ENCODE measurements at places on chromosomes 2 and 18. TPM values are rescaled to one million over a fixed set of nuclear protein-coding genes. Genes with fewer than 3 reads are reported as not detected.
A peak's percentile ranks its signal among the peaks of the same experiment; 100 is the strongest.

OTOS gene
- not detected for total RNA-seq

- DNase-seq = peak; percentile 70
These were observed 2.6 kb upstream of the CYP26B1 start for GRCh38 chr2:72150157-72150860.

- DNase-seq = no peak
These were observed 185.4 kb downstream of the ZEB2 start for GRCh38 chr2:144334551-144334950.

DNA sequence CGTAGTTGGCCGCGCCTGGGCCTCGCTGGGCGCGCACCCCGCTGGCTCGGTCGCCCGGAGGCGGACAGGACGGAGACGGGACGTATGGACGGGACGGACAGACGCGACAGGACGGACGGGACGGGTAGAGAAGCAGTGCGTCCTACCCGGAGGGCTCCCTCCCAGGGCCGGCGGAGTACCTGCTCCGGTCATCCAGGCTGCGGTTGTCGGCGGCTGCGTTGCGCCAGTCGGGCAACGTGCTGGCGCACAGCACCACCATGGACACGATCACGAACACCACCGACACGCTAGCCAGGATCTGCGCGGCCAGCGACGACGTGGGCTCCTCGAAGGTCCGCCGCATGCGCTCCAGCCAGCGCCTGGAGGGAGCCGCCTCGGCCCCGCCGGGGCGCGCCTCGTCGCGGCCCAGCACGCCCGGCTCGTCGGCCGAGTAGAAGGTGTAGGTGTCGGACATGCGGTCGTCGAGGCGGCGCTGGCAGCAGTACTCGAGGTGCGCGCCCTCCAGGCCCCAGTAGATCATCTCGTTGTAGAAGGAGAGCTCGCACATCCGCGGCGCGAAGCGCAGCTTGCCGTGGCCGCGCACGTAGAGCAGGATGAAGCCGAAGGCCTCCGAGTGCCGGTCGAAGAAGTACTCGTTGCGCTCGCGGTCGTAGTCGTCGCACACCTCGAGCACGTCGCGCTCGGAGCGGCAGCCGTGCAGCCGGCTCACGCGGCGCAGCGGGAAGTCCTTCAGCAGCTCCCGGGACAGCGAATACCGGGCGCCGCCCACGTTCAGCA, 903 bp downstream of the KCNG3 start:
- no peak for DNase-seq

DNA sequence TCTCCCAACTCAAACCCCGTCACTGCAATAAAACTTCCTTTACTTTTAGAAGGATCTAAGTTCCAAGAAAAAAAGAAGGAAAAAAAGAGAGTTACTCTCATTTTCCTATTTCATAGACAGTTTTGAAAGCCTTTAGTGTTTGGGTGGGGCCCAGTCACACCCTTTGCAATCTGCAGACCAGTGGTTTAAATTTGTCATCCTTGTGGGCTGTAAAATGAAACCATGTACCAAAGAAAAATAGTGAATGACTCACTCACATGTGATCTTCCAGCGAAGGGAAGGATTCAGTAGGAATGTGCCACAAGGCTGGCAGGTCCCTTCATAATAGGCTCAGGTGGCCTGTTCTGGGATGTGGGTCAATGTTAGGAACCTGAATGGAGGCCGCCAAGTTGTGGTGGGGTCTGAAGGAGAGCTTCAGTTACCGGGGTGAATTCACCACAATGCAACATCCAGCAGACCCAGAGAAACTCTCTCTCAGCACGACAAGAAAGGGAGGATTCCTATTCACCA, 28.3 kb downstream of the ANXA4 start:
- no peak for DNase-seq

OSBPL6 gene
- total RNA-seq = 3.4 TPM

DNA sequence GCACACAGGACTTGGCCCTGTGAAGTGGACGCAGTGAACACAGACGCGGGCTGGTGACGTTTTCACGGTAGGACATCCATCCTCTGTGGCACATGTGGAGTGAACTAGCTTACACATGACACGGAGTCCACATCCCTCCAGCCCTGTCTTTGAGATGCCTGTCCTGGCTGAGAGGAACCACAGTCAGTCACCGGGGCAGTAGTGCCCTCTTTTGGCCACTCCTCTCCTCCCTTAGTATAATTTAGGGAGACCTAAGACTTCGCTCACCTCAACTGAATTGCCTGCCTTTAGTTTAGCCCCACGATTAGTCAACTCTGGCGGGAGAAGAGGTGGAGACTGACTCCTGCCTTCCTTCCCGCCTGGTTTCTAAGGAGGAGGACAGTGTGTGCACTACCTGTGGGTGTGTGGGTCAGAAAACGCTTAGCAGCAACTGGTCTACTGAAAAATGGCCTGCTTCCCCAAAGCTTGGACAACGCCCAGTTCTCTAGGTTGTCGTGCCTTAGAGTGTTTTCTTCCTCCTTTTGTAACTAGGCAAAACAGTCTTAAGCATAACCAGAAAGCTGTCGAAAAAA, 70.6 kb downstream of the MBP start:
- no peak for DNase-seq

DNA sequence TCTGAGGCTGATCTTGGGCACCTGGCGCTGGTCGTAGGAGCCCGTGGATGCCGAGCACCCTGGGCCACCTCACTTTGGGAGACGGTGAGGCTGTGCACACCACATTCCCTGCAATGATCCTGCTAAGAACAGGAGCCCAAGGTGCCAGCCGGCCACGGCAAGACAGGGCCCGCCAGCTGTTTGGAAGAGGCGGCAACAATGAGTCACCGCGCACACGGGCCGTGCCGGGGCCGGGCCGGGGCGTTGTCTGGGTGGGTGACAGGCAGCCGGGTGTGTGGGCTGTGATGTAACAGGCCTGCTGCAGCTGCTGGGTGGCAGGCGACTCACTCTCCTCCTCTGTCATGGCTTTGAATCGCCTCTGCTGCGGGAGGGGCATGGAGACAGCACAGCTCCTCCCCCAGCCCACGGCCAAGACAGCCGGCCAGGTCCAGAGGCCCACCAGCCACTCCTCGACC, 49.7 kb upstream of the ODC1 start:
- no peak for DNase-seq

DRC1 gene
- total RNA-seq = 0.30 TPM

- peak; percentile 82 for DNase-seq
These were observed 920 bp downstream of the GULP1 start for GRCh38 chr2:188292348-188293239.

DNA sequence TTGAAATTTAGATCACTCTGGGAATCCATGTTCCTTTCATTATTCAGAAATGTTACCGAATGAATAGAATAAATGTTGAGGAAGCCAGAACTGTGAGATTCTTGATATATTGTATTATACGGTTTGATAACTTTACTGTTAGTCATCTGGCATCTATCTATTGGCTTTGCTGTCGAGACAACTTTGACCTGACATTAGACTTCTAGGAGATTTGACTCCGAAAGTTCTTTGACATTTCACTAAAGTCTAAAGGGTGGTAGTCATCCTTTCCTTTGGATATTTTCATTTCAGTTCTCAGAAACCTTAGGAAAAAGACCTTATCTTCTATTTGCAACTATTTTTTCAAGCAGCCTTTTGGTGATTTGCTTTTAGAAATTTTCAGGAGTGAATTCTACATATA, 1.9 kb downstream of the BMPR2 start:
- DNase-seq = no peak

DNA sequence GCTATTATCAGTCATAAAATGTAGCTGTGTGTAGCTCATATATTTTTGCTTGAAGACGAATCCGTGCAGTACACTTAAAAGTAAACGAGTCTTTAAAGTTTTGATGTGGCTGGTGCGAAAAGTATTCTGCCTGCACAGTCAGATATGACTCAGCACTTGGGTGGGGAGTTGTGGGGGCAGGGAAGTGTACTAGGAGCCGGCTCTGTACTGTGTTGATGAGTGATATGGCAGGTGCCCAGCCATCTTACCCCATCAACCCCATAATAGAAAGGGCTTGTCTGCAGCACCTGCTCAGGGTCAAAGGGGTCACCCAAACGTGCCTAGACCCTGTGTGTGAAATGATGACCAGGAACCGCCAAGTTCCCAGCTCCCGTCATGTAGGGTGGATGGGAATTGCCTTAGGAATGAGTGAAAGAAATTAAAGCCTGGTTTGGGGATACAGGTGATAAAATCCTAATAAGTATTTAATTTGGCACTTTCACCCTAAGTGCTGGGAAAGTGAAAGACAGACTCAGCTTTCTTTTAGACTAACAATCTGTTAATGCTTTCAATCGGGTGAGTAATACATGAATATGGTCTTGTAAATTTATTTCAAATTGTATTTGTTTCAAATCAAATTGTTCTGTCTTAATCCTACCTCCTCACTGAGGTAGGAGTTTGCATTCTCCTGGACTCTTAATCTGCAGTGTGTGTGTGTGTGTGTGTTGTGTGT, 48.0 kb downstream of the BCL2L11 start:
- DNase-seq = no peak

DNA sequence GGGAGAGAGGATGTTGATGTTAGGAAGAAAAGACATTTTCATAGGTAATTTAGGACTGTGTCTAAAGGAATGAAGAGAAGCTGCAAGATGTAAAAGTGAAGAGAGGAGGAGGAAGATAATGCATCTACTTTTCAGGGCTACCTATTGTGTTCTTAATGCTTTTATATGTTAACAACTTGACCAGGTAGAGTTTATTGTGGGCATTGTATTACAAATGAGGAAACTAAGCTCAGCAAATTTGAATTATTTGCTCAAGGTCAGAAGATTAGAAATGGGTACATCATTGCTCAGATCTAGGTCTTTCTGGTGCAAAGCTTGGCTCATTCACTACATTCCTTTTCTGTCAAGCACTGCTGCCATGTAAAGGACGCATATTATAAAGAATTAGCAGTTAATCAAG, 441.7 kb downstream of the THSD7B start:
- no peak for DNase-seq

COL6A3 gene
- total RNA-seq = 84.5 TPM

PGAP1 gene
- 5.2 TPM for total RNA-seq

GRCh38 chr18:12248926-12249720, 5.0 kb upstream of the CIDEA start:
- DNase-seq = no peak

DNA sequence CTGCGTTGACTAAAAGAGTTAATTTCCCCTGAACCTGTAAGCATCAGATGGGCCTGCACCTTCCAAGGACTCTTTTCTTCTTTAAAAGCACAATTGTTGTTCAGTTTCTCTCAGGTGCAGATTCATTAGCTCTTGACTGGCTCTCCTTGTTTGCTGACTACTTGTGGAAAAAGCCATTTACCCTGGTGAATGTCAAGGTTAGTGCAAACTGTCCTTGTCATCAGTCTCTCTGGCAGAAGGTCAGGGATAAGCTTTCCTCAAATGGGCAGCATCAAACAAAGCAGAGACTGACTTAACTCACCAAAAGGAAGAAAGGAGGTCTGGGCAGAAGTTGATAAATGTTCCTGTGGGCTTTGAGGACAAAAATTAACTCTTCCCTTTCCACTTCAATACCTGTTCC, 922.7 kb downstream of the BCL11A start:
- DNase-seq = no peak

ACVR1C gene
- 0.81 TPM for total RNA-seq

DNA sequence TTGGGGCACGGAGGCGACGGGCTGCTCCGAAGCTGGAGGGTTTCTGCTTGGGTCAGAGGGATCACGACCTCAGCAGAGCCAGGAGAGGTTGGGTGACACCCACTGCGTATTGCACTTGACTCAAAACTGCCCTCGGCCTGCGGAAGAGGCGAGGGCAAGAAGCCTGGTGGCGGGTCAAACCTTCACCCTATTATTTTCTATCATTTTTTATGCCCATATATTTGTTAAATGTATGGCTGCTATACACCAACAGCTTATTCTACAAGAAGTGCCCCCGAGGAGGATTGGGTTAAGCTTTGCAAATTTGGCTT, 12.6 kb upstream of the SATB2 start:
- DNase-seq = no peak

DNA sequence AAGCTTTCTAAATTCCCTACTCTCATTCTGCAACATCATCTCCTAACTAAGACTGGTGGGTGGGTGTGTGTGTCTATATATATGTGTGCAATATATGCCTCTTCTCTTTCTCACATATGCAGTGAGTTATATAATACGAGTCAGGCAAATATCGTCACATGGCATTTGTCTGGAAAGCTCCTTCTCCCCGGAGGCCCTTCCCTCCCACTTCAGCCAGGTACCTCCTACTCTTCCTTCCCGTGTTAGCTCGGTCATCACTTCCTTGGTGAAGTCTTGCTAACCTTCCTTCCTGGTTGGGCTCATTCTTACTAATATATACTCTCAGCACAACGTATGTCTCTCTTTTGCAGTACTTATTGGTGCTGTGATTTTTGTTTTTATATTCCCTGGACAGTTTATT, 66.4 kb upstream of the NCK2 start:
- DNase-seq = no peak

GRCh38 chr2:217185265-217185995, 325.6 kb upstream of the TNP1 start:
- no peak for DNase-seq

DNA sequence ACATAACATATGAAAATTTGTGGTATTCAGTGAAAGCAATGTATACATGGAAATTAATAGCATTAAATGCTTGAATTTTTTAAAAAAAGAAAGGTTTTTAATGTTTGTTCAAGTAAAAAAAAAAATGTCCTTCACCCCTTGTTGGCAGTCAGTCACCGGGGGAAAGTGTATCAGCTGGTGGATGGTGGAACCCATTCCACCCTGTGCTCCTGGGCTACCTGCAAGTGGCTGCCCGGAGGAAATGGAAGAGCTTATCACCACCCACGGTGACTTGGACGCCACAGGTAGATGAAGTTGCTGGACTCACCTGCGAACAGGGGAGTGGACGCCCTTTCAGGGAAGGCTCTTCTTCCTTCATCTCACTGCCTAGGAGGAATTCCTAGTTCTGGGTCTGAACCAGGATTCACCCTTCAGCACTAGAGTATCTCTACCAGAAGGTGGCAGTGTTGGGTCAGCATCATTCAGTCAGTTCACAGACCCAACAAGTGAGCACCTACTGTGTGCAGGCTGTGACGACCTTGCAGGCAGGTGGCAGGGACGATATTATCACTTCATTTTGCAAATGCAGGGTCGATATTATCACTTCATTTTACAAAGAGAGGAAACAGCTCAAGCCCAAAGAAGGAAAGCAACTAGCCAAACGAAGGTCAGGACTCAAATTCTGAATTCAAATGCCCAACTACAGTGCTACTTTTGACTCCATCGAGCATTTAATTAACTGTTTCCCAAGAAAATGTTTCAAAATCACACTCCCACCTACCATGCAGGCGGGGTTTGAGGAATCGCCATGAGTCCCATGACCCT, 35.8 kb downstream of the CIB4 start:
- no peak for DNase-seq

DNA sequence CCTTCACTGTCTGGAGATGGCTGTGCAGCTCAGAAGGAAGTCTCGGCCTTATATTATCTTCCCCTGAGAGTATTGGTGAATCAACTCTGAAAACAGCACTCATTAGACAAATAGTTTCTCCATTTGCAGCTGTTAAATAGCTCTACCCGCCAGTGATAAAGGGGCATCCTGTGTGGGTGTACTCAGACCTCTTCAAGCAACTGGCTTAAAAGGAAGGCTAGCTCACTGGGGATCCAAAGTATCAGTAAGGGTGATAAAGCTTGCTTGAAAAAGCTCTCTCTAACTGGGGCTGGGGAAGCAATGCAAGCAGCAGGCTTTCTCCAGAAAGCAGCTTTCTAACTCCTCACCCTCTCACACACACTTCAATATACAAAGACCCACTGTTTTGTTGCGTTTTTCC, 64.9 kb upstream of the PSMD14 start:
- DNase-seq = no peak

SPP2 gene
- not detected for total RNA-seq

CGREF1 gene
- 0.84 TPM for total RNA-seq

- DNase-seq = no peak
These were observed 231.5 kb upstream of the FBXO11 start for GRCh38 chr2:48137829-48138228.

Measured in Right ventricle myocardium inferior (tissue), 1 donor.